MCF 10A (cell line): ENCODE measurements at places on chromosomes 7 and 10.

DNA sequence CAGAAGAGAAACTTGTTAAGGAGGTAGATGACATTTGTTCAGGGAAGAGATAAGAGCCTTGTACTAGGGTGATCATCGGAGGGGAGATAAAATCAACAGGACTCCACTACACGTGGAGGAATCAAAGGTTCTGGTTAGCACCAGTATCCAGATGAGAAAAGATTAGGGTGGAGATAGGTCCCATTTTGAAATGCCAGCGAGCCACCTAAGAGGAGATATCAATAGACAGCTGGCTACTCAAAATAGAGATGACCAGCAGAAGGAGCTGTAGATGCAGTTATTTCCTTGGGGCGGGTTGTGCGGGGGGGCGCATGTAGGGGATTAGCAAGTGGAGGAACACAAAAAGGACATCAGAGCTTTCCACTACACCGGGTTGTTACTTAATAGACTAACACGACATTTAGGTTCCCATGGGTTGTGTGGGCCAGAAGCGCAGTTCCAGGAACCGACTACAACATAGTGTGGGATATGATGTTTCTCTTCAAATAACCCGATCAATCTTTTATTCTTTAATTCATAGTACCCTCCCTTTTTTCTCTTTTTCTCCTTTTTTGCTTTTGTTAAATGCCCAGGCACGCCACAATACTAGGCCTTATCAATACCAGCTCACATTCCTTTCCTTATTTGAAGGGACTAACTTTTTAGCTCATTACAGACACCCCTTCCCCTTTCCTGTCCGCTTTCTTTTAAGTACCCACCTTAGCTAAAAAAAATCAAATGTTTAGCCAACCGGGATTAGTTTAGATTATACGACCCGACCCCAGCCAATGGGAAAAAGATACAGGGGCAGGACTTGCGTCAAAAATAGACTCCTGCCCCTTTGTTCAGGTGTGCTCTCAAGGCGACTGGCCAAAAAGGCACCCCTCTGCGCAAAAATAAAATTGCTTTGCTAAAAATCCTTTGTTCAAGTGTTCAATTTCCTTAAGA, 2.0 kb upstream of the KIF11 start:
- DNase-seq, result peak; percentile 49

DNA sequence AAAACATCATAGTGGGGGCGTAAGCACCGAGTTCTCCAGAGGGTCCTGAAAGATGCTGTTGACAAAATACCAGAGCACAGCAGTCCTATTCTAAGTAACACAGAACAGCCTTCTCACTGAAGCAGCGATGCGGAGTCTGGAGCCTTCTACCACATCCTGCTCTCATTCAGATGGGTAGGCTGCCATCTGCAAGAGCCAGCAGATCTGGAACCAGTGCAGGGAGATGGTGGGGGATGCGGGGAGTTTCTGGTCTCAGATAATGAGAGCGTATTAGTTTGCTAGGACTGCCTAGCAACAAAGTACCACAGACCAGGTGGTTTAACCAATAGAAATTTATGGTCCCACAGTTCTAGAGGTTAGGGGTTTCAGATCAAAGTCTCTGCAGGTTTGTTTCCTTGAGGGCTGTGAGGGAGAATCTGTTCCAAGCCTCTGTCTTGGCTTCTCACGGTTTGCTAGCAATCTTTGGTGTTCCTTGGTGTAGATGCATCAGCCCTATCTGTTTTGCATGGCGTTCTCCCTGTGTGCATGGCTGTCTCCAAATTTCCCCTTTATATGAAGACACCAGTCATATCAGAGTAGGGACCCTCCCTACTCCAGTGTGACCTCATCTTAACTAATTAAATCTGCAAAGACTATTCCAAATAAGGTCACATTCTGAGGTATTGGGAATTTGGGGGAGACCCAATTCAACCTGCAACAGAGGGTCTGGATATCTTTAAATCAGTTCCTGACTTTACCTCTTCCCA, 52.0 kb upstream of the STEAP1B start:
- DNase-seq, result no peak

- no peak for DNase-seq
Measured at GRCh38 chr7:37336259-37336658, 112.4 kb downstream of the ELMO1 start.

DNA sequence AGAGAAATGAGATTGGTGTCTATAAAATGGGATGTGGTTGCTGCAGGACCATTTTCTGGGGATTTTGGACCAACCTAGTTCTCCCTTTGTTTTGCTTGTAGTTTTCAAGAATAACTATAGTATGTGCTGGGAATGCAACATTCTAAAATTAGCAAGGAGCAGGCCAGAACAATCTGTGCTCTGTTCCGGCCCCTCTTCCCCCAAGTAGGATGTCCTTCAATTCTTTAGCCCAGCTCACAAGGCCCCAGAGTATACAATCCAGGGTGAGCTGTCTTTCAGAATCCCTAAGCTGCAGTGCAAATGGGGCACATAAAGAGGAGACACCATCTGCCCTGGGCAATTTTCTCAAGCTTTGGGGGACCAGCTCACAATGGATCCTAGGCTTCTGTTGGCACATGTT, 809.1 kb downstream of the TNS3 start:
- no peak for DNase-seq

GRCh38 chr10:11424456-11425295, 186.8 kb downstream of the USP6NL start:
- DNase-seq, result peak; percentile 57

GRCh38 chr10:78849731-78850130, 219.0 kb upstream of the ZMIZ1 start:
- no peak for DNase-seq

GRCh38 chr7:5682551-5683279, 98.7 kb downstream of the RNF216 start:
- DNase-seq, result no peak

GRCh38 chr10:8594711-8595110, 540.2 kb downstream of the GATA3 start:
- DNase-seq, result no peak

GRCh38 chr7:76267894-76268183, 34.6 kb upstream of the HSPB1 start:
- no peak for DNase-seq
